Cardiac fibroblast (primary cell): ENCODE measurements at places on chromosomes 11 and 22.
A peak's percentile ranks its signal among the peaks of the same experiment; 100 is the strongest.

DNA sequence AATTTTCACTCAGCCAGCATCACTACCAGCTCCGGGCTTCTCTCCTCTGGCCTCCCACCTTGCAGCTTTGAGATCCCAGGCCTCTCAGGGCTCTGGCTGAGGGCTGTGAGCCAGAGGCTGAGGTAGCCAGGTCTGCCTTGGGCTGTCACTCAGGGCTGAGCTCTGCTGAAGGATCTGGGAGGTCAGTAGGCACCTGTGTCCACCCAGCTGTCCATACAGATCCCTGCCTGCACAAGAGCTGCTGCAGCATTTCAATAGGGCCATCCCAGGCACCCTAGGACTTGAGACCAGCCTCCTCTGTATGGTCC lies 12.6 kb downstream of the KCNQ1OT1 start:
- DNase-seq, result no peak

DNA sequence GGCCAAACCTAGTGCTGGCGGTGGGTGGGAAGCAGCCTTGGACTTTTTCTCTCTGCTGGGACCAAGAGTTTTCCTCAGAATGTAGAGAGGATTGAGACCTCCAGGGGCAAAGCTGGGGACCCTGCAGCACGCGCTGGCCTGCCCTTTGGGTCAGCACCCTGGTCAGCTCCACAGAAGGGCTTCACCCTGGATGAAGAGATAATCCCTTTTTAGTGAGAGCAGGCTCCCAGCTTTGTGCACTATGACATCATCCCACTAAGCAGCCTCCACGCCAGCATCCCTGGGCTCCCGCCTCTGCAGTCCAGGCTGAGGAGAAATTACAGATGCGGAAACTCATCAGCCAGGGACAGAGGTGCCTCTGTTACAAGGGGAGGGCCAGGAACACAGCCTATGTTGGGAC lies 23.5 kb downstream of the DRICH1 start:
- DNase-seq, result no peak

- DNase-seq, result no peak
These were observed 53.0 kb downstream of the DHCR7 start for GRCh38 chr11:71395263-71395560.

GRCh38 chr11:116539836-116540418 lies 232.9 kb downstream of the BUD13 start:
- no peak for DNase-seq

DNA sequence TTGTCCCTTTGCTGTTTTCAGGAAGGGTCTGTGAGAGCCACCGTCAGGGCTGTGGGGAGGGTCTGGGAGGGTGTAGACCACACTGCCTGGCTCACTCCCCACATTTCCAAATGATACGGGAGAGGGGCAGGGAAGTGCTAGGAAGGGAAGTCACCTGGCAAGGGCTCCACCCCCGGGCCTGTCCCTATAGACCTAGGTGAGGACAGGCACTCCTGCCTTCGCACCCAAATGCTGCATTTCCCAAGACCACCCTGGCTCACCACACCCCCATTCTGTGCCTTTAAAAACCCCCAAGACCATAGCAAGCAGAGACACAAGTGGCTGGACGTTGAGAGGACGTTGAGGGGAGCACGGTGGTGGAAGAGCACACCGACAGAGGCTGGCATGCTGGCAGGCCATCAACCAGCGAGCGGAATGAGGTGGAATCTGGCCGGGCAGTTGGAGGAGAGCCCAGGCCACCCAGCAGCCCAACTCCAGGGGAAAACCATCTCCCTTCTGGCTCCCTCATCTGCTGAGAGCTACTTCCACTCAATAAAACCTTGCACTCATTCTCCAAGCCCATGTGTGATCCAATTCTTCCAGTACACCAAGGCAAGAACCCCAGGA lies 45.7 kb downstream of the GNB1L start:
- no peak for DNase-seq

- no peak for DNase-seq
These were observed 489.0 kb downstream of the MN1 start for GRCh38 chr22:27312565-27312964.

GRCh38 chr11:103779054-103779453 lies 257.4 kb upstream of the DDI1 start:
- DNase-seq, result peak; percentile 29

DNA sequence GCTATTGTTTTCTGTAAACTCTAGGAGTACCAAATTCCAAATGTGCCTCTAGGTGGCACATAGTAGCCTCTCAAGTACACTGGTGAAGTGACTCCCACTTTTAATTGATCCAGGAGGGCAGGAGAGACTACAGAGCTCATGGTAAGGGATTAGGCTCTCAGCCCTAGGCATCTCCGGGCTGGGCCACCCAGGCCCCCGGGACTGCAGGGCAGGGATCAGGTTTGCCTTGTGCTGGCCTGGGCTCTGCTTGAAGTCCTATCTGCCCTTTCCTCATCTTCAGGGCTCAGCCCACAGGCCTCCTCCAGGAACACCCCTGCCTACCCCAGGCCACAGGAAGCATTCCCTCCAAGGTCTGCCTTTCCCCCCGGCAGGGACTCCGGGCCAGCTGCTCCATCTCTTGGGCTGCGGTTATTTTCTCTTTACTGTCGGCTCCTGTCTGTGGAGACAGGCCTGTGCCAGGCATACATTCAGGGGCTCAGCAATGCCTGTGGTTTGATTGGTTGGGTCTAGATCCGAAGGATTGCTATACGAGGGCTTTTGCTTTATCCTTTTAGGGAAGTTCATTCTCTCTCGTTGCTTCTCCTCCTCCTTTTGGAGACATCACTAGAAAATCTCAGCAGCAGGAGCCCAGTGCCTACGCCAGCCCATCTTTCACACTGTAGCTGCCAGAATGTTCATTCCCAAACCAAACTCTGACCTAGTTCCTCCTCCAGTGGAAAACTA lies 32.8 kb downstream of the PARVA start:
- DNase-seq, result peak; percentile 61

GRCh38 chr22:44616882-44617655 lies 84.9 kb upstream of the PRR5 start:
- no peak for DNase-seq

DNA sequence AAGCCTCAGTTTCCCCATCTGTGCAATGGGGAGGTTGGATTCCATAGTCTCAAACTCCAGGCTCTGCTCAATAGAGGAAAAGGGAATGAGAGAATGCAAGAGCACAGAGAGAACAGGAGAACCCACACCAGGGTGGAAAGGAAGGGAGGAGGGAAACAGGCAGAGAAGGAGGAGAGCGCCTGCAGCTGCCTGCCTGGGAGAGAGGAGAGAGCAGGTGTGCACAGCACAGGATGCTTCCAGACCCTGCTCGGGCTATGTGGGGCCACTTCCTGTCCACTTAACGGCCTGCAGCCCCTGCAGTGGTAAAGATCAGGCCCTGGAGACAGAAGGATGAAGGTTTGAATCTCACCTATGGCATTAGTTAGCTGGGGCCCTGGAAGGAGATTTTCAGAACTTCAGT lies 12.3 kb downstream of the LRRC32 start:
- no peak for DNase-seq

DNA sequence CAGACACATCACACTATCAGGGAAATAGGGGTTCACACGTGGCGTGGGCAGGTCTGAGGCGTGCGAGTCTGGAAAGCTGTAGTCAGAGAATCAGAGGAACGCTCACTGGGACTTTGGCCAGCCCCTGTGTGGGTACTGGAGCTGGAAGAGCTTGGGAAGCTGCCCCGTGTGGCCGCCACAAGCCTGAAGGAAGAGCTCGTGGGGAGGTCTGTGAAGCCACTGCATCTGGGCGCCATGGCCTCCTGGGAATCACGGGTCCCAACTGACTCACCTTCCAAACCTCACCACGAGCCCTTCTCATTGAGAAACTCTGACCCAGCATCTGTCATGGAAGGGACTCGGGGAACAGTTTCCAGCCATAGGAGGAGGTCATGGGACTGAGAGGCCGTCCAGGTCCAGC lies 5.9 kb upstream of the MRGPRF start:
- DNase-seq, result no peak

DNA sequence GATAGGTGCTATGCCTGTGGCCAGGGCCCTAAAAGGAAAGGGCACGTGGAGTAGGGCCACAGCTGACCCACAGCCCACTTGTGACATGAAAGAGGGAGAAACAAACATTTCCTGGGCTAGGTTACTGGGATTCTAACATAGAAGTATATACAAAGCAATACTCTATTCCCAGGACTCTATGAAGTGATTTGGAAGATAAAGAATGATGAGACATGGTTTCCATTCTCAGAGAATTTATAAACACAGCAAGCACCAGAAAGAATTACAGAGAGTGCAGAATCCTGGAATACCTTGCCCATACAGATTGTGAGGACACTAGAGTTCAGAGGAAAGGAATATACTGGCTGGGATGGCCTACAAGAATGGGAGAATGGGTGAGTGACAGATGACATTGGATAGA lies 86.4 kb downstream of the KIRREL3 start:
- DNase-seq, result no peak
